LNCaP clone FGC (cell line): ENCODE measurements at places on chromosomes 16 and 17.

DNA sequence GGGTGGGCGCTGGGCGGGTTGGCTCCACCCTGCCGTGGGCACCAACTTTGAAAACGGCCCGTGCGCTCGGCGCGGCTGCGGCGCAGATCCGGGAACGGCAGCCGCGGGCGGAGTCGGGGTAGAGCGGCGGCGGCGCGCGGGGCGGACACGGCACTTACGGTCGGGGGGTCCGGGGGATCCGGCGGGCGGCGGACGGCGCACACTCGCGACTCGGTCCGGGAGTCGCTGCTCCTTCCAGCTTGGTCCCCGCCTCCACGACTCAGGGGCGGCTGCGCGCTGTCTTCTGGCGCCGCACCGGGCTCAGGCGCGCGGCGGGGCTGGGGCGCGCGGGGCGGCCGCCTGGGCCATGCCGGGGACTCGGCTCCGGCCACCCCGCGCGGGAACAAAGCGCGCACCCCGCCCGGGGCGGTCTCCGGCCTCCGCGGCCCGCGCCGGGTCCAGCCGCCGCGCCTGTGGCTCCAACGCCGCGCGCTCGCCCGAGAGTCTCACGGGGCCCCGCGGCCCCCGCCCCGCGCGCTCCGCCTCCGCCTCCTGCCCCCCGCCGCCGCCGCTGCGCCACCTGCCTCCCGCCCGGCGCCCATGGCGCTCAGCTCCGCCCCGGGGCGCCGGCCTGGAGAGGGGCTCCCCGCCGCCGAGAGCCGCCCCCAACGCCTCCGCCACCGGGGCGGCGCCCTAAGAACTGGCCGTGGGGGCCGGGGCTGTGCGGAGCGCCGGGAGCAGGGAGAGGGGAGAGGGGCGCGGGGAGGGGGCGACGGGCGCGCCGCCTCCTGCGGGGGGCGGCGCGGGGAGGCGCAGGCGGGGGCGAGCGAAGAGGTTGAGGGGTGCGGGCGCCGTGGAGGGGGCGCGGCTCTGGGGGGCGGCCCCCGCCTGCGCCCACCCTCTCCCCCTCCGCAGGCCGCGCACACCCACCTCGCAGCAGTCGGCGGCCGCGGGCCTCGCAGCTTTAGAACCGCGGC, 35.9 kb downstream of the CBFA2T3 start:
- DNase-seq: no peak

DNA sequence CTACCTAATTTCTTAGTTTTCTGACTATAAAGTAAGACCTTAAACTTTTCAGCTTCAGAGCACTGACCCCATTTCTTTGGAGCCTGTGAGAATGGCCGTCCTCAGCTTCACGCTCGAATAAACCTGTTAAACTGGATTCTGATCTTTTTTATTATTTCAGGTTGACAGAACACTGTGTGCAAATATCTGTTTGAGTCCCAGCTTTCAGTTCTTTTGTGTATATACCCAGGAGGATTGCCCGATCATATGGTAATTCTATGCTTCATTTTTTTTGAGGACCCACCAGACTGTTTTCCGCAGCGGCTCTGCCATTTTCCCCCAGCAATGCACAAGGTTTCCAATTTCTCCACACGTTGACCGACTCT, 19.8 kb upstream of the KCNH6 start:
- peak; percentile 73 for DNase-seq

GRCh38 chr17:2433696-2434095, 32.8 kb upstream of the MNT start:
- DNase-seq: no peak

DNA sequence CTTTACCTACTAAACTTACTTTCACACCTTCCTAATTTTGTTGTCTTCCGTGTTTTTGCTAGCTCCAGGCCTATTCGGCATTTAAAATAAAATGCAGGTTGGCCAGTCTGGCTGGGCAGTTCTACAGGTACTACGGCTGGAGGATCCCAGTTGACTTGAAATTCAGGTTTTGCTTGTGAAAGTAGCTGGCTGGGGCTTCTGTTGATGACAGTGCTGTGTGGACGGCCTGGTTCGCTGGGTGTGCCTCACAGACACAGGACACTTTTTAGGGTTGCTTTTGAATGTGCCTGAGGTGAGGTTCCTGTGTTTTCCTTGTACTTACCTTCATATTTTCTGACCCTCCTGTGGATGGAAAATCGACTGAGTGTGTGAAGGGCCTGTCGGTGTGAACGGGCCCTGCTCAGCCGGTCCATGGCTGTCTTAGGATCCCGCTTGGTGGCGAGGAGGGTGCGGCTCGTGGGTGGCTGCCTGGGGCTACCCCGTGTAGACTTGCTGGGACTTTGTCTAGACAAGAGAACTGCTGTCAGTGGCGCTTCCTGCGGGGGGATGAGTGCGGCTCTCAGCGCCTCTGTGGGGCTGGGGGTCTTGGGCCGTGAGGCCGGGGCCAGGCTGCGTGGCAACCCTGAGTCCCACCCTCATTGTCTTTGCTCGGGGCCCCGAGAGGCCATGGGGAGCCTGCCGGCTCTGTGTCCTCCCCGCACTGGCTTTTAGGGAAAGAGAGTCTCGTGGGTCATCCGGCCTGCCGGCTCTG, 18.7 kb upstream of the ZNF750 start:
- DNase-seq: peak; percentile 88

DNA sequence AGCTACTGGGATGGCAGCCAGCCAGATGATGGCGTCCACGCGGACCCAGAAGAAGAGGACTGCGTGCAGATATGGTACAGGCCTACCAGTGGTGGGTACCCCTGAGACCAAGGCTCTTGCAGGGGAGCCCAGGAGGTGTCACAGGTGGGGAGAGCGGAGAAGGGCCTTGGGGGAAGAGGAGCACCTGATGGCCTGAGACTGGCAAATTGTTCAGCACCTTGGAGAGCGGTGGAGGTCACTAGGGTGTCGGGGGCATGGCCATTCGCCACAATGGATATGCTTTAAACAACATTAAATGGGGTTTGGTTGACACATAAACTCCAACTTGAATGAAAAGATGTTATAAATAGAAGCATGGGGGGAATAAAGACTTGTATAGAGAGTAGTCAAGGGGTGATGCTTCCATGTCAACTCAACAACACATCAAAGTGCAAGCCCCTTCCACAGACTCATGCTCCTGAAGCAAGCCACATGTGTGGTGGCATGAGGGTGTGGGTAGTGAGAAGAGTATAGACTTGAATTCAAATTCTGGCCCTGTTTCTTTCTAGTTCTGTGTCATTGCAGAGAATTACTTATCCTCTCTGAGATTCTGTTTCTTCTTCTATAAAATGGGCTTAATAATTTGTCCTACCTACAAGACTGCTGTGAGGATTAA, 22.2 kb downstream of the CLEC19A start:
- DNase-seq: no peak

DNA sequence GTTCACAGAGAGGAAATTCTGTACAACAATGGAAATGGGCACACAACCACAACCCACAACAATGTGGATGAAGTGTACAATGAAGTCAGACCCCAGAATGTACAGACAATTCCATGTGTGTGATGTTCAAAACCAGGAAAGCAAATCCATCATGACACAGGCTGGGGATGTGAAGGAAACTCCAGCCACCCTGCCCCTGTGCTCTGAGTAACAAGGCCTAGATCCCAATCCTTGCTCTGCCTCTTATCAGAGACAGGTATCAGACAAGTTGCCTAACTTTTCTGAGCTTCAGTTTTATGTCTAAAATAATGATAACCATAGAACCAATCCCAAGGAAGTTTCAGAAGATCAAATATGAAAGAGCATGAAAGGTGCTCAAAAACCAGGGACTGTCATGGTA, 1.8 kb upstream of the C16orf95 start:
- no peak for DNase-seq

DNA sequence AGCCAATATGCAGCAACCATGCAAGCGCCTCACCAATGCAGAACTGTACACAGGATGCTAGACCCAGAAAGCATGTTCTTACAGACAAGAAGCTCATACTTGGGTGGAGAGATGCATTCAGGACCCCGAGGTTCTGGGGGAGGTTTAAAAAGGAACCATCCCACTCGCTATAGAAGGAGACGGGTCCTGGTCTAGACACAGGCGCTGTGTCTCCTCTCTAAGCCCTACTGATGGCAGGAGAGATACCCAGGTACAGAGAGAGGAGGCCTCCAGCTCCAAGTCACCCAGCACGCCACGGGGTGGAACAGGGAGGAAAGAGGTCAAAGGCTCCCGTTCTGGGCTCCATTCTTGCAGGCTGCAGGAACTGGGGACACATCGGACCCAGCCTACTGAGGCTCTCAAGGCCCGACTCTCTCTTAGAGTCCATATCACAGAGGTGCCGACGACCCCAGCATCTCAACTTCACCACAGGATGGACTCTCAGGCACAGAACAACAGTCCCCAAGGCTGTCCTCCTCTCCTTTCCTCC, 28.0 kb downstream of the SRCIN1 start:
- DNase-seq: no peak

- DNase-seq: no peak
Observed at GRCh38 chr17:4827399-4827798, 5.7 kb upstream of the MINK1 start.

GRCh38 chr17:32285746-32286517, 20.3 kb downstream of the RHBDL3 start:
- DNase-seq: no peak

DNA sequence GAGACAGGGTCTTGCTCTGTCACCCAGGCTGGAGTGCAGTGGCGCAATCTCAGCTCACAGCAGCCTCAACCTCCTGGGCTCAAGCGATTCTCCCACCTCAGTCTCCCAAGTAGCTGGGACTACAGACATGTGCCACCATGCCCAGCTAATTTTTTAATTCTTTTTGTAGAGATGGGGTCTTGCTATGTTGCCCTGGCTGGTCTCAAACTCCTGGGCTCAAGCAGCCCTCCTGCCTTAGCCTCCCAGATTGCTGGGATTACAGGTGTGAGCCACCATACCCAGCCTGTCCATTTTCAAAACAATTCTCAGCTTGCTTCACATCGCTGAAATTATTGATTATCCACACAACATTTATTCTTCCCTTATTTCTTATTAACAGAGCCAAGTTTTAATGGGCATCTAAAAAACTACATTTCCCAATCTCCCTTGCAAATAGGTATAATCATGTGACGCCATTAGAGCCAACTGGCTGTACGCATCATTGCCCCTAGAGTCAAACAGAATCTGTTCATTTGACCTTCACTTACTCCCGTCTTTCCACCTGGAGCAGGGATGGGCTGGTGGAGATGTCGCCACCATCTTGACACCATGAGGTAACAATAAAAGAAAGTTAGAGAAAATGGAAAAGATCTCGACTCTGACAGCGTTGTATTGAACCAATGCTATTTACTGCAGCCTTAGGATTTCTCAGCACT, 148.0 kb upstream of the FOXF1 start:
- DNase-seq: no peak

DNA sequence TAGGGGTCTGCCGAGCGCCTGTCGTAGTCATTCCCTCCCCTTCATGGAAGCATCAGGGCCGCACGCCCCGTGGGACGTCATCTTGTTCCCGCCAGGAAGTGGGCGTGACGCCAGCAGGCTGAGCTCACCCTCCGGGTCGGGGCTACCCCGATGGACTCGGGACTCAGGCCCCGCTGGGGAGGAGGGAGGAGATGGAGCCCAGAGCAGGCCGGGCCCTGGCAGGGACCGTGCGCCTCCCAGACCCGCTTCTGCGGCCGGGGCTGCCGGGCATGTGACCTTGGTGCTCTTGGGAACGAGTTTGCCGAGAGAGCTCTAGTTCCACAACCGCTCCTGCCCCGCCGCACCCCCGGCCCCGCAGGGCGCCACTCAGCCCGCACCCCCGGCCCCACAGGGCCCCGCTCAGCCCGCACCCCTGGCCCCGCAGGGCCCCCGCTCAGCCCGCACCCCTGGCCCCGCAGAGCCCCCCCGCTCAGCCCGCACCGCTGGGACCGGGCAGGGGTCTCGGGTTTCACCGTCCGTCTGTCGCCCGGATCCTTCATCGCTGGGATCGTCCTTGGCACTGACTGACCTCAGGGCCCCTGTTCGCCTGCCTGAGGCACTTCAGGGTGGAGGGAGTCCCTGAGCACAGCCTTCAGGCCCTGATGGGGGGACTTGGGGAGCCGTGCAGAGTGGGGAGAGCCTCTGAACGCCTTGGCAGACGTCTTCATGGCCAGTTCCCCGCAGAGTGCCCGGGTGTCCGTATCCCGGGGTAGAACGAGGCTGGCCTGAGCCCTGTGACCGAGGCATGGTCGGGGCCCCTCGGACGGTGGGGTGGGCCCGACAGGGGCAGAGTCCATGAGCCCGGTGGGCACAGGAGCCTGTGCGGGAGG, 5.8 kb downstream of the CACNA1H start:
- DNase-seq: no peak

GRCh38 chr17:80353718-80354275, 61.2 kb upstream of the ENDOV start:
- DNase-seq: no peak

DNA sequence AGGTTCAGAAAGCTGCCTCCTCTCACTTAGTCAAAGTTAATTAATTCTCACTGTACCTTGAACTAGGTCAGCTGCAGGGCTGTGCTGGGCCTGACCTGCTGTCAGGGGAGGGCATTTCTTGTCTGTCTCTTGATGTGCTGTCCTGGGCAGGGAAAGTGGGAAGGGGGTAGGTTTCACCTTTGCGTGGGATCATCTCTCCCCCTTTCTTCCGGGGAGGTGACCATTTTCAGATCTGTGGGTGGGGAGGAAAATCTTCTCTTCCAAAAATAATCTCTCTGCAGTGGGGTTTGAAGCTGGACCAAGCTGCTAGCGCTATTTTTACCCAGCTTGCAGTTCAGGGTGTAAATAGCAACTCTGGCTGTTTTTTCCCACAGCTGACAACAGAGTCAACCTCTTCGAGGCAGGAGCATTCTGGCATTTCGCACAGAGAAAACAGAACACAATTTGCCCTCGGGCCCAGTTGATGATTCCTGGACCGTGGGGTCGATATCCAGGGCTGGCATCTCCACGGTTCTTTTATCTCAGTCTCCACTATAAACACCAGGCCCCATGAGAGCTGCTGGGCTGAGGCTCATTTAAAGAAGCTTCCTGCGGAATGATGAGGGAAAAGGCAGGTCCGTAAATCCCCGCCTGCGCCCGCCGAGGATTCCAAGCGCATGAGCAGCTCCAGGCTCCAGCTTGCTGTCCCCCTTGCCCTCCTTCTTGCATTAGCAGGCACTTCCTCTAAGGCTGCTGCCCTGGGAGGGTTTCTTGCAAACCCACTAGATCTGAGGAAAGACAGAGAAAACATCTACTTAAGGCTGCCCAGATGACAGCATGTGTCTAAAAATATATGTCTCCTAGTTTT, 93.9 kb downstream of the YPEL2 start:
- no peak for DNase-seq

DNA sequence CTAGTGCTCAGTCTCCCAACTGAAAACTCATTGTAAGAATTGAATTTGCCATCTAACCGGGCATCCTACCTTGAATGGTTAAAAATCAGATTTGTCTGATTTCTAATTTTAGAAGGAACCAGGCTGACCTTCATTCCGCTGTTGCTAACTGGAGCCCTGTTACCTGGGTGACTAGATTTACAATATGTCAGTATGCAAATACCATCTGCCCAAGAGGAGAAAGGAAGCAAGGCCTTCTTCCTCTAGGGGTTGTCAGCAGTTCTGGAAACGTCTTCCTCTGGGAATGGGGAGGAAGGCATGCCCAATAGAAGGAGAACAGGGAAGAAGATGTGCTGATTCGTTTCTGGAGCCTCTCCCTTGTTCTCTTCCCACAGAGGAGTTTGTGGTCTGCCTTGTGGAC, 137.9 kb downstream of the PITPNC1 start:
- DNase-seq: no peak
